ENCODE measurements at places on chromosomes 11 and 22.

- no peak for DNase-seq
These were observed 811.1 kb upstream of the RAG2 start for GRCh38 chr11:37409124-37409523.

DNA sequence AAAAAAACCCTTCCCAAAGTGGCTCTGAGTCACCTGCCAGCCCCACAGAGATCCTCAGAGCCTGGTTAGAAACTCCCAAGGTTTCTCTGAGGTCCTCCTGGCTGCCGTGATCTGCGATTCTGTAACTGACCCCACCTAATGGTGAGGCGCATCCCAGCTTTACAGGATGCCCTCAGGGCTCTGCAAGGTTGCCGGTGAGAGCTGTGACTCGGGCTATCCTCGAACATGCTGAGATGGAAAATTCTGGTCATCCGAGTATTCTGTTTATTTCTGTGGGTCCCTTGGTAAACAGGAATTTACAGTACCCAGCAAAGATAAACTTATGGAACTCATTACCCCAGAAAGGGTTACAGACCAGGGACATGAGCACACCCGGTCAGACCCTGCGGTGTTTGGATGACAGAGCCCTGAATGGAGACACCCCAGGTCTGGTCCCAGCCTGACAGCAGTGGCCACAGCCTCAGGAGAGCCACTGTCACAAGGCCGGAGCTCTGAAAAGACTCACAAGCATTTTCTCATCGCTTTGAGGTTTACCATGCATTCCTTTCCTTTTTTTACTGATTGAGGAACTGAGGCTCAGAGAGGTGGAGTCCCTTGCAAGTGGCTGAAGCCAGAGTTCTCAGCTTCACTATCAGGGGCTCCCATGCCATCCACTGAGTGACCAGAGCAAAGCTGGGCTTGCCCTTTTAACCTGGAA lies 22.2 kb downstream of the LIF start:
- DNase-seq, result no peak

DNA sequence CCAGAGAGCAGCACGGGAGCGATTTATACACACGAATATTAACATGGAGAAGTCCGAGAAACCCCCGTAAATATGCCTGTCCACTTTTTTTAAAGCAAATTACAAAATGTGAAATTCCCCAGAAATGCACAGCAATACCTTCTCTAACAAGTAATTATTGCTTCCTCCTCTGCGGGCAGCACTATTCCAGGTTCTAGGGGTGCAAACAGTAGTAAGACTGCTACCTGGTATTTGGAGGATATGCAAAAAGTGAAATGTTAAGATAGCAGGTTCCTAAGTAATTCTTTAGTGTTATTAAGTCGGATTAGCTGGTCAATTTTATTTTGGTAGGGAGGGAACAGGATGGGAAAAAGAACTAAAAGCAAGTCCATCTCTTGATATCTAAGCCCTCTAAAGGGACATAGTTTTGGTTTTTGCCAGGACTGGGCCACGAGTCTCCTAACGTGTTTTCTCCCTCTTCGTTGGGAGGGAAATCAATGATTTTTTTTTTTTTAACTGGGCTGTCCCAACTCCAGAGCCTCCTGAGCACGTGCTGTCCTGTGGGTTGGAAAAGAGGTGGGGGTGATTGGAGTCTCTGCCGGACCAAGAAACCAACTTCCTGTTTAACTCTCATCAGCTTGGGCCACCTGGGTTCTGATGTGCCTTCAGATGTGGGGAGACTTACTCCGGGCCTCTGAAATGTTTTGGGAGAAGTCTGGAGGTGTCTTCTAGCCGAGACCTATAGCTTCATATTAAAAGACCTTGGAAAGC lies 1.7 kb upstream of the XBP1 start:
- peak; percentile 27 for DNase-seq

GRCh38 chr11:3170756-3171650 lies 5.9 kb upstream of the OSBPL5 start:
- DNase-seq, result no peak

DNA sequence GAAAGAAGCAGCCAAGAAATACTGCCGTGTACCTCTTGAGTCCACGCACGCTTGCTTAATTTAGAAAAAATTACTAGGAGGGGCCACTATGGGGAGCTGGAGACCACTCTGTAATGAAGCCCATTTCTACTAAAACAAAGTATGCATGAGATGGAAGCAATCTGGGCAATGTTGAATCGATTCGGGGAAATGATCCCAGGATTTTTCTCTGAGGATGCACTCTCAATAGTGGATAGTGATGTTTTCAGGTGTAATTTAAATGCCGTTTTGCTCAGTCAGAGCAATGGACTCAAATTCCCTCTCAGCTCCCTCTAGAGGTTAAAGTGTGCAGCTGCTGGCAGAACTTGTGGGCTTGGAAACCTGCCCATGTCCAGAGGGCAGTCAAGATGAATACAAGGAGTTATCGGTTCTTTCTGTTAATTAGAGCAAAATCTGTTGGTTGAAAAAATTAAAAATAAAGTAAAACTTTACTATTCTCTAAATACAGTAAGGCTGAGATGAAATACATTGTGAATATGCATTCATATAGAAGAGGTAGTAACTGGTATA lies 64.1 kb downstream of the ME3 start:
- peak; percentile 73 for DNase-seq

DNA sequence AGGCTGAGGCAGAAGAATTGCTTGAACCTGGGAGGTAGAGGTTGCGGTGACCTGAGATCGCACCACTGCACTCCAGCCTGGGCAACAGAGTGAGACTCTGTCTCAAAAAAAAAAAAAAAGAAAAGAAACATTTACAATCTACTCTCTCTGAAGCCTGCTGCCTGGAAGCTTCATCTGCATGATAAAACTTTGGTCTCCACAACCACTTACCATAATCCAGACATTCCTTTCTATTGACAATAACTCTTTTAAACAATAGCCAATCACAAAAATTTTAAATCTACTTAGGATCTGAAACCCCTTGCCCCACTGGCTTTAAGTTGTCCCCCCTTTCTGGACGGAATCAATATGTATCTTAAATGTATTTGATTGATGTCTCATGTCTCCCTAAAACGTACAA lies 25.0 kb upstream of the HTR3A start:
- DNase-seq, result no peak

DNA sequence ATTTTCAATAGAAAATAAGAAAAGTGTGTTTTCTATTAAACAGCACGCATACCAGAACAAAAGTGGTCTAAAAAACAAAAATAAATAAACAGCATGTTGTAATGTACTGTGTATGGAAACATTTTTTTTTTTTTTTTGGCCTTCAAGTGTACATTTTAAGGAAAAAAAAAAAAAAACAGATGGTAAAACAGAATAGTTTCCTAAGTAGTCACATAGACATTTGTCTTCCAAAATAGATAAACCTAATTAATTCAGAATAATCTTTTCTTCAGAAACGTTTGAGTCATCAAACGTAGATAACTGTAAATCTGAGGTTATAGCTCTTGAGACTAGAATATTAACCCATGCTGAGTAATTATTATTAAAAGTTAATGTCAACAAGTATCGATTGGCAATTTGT lies 396 bp upstream of the CFAP300 start:
- no peak for DNase-seq

GRCh38 chr11:2431395-2431794 lies 12.9 kb downstream of the TRPM5 start:
- DNase-seq, result no peak

DNA sequence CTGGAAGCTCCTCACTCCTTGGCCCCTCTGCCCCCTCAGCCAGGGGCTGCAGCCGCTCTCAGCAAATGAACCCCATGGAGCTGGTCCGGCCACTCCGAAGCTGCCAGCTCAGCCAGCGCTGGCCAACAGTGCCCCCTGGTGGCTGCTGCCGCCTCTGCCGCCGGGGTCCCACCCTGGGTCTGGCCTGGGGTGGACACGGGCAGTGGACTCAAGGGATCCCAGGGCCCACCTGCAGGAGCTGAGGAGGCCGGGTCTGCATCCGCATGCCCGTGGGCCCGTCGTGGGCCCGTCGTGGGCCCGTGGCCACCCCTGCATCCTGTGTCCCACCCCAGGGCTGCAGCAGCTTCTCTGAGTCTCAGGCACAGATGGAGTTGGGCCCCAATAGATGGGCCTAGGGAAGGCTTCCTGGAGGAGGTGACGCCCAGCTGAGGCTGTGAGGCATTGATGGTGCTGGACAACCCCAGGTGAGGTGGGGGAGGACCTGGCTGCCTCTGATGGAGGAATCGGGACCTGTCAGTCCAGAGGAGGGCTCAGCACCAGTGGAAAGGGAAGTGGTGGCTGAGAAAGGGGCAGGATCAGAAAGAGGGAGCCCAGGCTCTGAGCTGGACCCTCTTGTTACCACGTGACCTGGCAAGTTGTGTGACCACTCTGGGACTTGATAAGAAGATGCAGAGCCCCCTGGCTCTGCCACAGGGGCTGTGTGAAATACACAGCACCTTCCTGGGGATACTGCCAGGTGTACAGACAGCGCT lies 522.3 kb downstream of the BRD1 start:
- DNase-seq, result peak; percentile 67

GRCh38 chr22:49999063-49999945 lies 13.3 kb downstream of the IL17REL start:
- DNase-seq, result peak; percentile 34

DNA sequence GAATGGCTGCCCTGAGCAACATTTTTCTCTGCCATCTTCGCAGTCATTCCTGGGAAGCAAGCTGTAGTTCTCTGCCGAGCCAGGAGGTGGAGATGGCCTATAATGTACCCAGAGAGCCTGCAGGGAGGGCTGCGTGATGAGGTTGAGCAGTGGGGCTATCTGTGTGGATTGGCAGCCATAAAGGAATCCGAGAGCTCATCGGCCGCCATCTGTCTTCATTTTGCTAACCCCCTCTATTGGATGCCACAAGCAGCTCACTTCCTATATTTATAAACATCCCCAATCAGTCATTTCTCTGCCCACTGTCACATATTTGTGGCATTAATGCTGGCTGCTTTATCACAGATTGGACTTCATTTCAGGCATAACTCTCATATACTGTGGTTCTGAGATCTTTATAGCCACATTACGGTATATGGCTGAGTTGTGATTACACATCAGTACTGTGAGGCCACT lies 209.5 kb downstream of the NTM start:
- DNase-seq, result no peak

- no peak for DNase-seq
These were observed 7.9 kb upstream of the SYT12 start for GRCh38 chr11:67015048-67015447.

- no peak for DNase-seq
These were observed 23.0 kb downstream of the ADAMTS8 start for GRCh38 chr11:130405428-130405827.

DNA sequence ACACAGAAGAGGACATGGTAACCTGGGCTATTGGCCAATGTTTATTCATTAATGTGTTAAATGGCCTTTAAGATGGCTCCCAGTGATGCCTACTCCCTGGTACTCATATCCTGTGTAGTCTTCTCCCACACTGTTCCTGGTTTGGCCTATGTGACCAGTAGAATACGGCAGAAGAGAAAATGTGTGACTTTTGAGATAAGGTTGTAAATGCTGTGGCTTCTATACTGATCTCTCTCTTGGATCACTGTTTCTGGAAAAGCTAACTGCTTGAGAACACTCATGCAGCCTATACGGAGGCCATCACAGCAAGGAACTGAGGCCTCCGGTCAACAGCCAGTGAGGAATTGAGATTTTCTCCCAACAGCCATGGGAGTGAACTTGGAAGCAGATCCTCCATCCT lies 24.1 kb downstream of the MAML2 start:
- DNase-seq, result no peak

DNA sequence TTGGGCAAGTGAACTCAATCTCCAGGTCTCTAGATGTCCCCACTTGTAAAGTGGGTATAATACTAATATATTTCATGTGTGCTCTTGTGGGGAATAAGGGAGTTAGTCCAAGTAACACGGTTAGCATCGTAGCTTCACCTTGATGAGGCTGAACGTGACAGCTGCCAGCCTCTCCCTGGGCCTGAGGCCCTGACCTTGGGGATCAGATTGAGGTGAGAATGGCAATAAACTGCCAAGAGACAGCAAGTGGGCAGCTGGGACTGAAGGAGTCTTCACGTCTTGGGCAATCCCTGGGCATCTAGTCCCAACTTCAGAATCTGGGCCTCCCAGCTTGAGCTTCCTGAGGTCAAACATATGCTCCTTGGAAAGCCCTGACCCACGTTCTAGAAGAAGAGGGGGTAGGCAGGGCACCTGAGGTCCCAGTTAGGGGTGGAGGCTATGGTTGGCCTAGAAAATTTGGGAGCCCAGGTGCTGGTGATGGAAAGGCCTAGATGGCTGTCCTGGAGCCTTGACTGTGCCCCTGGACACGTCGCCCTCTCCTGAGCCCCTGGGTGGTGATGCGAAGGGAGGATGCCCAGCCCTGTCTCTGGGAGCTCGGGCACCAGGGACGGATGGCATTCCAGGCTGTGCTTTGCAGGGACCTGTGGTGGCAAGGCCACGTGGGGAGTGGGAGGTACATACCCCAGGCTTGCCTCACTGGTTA lies 23.4 kb downstream of the ADAMTS15 start:
- no peak for DNase-seq

DNA sequence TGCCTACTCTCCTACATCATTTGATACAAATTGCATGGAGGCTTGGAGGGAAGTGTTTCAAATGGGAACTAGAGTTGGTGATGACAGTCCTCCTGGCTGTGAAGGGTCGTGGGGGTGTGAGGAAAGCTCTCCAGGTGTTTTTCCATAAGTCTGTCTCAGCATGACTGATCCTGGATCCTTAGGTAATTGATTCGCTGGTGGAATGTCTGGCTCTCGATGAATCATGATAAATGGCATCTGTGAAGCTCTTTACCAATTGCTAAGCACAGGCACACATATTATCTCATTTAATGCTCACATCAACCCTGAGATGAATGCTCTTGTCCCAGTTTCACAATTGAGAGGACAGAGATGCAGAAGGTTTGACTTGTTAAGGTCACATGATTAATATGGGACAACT lies 107.5 kb downstream of the PKNOX2 start:
- DNase-seq, result no peak

DNA sequence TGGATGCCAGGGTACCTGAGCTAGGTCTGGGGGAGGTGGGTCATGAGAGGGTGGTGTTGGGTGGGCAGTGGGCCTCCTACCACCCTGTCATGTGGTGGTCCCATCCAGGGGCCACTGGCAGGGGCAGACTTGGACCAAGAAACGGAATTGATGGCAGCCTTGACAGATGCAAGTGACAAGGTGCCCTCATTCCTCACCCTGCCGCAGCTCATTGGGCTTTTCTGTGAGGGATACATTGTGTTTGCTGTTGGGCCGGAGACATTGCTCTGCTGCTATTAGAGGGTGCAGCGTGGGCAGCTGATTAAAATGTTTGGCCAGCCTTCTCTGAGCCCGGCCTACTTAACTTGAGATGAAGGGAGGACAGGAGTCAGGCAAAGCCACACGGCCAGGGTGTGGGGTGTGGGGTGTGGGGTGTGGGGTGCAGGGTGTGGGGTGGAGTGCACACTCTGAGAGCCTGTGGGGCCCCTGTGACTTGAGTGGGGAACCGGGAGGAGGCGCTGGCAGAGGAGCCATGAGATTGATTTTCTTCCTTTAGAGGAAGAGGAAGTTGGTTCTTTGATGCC lies 351.5 kb downstream of the TBC1D22A start:
- no peak for DNase-seq

Data from activated CD4-positive, alpha-beta T cell treated with anti-CD3 and anti-CD28 coated beads, Interleukin-10, Interleukin-2, amounts not matched to agents 100 ng/mL and 50 ng/mL, durations not matched to agents 16 hours and 8 hours (primary cell).